Breast epithelium (tissue), 4 donors: ENCODE measurements at places on chromosomes 1 and 21.

DNA sequence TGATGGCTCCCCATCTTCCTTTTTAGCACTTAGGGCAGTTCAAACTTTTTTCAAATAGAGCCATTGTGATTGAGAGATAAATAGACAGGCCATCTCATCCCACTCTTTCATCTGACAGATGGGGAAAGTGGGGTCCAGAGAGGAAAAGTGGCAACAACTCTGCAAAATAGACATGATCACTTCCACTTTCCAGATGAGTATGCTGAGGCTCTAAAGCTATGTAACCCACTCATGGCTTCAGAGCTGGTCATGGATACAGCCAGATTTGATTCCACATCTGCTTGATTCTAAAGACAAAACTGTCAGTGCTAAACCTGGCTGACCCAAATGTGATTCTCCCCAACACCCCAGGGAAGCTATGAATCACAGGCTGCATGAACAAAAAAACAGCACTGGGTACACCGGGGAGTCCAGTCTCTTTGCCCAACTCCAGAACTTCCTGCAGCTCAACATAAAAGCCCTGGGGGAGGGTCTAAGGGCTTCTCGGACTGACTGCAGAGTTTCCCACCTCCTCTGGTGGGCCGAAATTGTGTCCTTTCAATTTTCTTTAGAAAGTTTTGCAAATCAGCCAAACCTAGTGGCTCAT, 59.3 kb downstream of the PLPP3 start:
- no peak for DNase-seq

DNA sequence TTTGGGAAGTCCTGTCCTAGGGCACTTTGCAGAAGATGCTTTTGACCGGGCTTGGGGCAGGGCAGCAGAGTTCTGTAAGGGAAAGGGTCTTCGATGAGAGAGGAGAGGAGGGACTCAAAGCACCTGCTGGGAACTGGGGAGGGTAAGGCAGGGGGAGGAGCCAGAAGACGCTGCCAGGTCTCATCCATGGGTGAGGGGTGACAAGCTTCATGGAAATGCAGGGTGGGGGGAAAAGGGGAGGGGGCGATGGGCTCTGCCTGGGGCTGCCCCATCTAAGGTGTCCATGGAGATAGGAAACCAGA, 20.9 kb upstream of the C2CD2 start:
- peak; percentile 6 for DNase-seq

DNA sequence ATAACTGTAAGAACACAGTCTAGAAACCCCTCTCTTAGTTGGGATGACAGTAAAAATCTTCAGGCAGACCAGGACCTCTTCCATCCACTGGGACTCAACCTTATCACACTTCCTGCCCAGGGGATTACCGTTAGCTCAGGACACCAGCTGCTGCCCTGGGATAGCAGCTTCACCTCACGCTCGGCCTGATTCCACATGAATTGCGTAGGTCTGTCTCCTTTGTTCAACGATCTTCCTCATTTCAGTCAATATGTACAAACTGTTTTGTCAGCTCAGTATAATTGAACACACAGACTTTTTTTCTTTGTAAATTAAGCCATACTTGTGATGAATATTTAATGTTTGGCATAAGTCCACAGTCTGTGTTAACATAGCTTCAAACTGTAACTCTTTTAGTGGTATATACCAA, 290.4 kb downstream of the GRIK1 start:
- DNase-seq: no peak

GRCh38 chr1:154595621-154596020, 12.4 kb downstream of the ADAR start:
- DNase-seq: no peak

DNA sequence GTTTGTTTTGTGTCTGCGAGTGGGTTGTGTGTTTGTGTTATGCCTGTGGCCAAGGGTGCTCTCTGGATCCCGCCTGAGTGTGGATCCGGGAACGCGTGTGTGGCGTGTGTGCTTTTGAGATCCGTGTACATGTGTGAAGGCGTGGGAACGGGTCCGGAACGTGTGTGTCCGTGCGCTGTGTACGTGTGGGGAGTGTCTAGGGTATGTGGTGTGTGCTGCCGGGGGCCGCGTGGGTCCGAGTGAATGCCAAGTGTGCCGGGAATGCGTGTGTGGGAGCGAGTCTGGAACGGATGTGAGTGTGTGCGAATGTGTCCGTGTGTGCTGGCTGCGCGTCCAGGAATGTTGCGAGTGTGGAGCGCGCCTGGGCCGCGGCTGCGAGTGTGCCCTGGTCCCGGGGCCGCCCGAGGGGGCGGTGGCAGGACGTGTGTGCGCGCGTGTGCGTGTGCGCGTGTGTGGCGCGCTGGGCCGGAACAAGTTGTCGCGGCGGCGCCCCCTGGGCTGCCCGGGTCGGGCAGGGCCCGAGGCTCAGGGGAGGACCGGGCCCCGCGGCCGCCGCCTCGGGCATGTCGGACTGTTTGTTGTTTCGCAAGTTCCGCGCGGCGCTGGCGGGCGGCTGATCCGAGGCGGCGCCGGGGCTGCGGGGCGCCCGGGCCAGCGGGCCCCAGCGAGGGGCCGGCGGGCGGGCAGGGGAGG, 953 bp downstream of the PTPRU start:
- DNase-seq: no peak

DNA sequence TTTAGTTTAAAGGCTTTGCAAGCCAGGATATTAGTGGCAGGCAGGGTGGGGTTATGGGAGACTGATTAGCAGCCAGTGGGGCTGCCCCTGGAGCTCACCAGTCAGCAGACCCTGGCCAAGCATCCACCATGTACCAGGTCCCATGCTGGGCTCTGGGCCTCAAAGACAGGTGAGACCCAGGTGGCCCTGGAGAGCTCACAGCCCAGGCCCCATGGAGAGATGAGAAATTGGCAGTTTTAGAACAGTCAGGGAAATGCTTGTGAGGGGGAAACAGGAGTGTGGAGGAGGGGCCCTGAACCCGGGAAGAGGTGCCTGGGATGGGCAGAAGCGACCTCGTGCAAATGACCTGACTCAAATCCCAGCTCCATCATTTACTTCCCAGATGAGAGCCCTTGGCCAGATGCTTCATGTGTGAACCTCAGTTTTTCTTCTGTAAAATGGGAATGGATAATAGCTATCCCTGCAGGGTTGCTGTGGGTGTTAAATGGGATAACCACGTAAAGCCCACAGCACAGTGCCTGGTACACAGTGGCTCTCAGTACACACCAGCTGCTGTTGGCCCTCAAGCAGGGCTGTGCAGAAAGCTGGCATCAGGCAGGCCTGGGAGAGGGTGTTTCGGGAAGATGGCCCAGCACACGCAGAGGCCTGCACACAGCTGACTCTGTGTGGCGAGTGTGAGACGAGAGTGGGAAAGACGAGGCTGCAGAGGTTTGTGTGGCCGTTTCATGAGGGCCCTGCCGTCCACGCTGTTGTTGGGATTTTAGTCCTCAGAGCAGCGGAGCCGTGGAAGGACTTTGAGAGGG, 518.5 kb downstream of the PTPRU start:
- DNase-seq: no peak

- DNase-seq: no peak
Measured at GRCh38 chr21:29581393-29581792, 282.7 kb downstream of the BACH1 start.

GRCh38 chr21:38688068-38688467, 117.7 kb upstream of the ETS2 start:
- DNase-seq: no peak

DNA sequence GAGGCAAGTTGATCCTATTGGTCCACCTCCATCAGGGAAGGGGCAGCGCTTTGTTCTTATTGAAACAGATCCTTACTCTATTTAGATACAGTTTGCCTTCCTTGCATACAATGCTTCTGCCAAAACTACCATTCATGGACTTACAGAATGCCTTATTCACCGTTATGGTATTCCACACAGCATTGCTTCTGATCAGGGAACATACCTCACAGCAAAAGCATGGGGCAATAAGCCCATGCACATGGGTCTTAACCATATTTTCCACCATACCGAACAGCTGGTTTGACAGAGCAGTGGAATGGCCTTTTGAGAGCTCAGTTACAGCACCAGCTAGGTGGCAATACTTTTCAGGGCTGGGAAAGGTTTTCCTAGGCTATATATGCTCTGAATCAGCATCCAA, 544.8 kb upstream of the ADGRL4 start:
- DNase-seq: no peak

DNA sequence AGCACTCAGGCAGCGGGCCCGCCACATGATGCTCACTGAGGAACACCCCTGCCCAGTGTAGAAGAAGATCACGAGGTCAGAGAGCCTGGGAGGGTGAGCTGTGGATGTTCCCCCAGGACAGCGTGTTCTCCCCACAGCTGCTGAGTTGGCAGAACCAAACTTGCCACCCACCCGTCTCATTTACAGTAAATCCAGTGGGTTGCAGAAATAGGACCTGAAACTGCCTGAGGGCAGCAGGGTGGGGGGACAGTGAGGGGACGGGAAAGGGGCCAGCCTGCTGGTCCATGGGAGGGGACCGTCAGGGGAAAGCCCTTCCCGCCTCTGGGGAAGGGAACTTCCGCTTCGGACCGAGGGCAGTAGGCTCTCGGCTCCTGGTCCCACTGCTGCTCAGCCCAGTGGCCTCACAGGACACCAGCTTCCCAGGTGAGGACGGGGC, at the start of gene C1QB:
Gene C1QB (plus strand): TSS at position 356 of the 436 bp plus-strand sequence. CDS start 6,227 bp downstream, outside the sequence.
- DNase-seq: no peak

- no peak for DNase-seq
Measured at GRCh38 chr1:71049951-71050598, 2.5 kb upstream of the PTGER3 start.

DNA sequence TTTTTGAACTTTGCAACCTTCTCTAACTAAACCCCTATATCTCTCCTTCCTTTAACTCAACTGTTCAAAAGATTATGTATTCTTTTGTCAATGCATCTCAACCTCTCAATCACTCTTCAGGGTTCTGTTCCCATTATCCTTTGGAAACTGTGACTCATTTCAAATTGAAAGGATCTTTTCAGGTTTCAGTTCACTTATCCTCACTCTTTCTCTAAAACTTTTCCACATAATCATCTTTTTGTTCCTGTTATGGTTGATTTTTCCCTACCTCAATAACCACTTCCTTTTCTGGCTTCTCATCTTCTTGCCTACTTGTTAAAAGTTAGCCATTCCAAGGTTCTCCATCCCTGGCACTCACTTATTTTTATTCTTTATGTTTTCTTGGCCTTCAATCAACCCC, 56.2 kb upstream of the NUF2 start:
- no peak for DNase-seq

DNA sequence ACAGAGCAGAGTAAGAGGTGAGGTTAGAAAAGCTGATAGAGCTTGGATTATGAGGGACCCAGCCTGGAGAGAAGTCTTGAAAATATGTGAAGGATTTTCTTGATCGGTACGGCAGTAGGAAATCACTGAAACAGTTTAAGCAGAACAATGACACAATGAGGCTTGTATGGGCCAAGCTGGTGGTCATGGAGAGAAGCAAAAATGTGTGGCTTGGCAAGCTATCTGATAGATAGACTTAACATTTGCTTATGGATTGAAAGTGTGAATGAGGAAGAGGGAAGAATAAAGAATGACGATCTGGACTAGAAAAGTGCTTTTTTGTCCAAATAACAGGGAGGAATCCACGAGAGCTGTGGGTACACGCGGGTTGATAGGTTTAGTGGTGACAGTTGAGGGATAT, 15.4 kb upstream of the XPR1 start:
- no peak for DNase-seq

DNA sequence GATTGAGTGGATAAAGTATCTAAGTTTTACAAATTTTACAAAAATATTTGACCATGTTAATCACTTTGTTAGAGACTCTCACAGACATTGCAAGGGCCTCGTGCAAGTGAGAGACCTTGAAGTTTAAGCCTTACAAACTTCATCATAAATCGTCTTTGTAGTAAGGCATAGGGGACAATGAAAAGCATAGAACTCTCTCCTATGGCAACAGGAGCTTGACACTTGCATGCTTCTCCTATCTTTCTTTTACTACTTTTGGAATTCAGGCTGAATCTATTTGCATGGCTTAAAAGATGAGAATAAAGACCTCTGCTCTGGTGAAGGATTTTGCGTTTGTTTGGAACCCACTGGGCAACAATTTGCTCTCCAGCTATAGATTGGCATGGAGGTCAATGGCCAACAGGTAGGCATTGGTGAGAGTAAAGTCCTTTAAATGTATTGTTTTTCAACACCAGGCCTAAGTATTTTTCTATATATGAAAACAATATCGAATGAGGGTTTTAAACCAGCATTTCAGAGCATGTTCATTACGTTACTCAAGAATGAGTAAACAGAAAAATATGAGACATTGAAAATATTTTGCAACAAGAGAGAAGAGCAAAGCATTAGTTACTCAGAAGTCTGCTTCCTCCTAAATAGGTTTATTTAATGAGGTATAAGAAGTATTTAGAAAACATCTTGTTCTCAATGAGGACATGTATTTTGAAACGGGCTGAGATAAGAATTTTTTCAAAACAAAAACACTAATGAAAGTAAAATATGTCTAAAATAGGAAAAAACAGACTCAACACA, 192.2 kb downstream of the TGFB2 start:
- DNase-seq: no peak

- DNase-seq: no peak
Measured at GRCh38 chr1:230068952-230069684, 2.1 kb downstream of the GALNT2 start.

GRCh38 chr1:68442822-68443556, 6.8 kb downstream of the RPE65 start:
- no peak for DNase-seq

GRCh38 chr1:244450597-244451538, 841 bp downstream of the ADSS2 start:
- DNase-seq: peak; percentile 56

GRCh38 chr1:104953555-104953954, 1203.9 kb downstream of the AMY1C start:
- no peak for DNase-seq

- DNase-seq: no peak
Measured at GRCh38 chr1:199218065-199218464, 579.2 kb downstream of the PTPRC start.

- DNase-seq: no peak
Measured at GRCh38 chr1:84997667-84998600, 1.0 kb upstream of the MCOLN2 start.

GRCh38 chr1:31505911-31506497, 70.3 kb upstream of the TINAGL1 start:
- DNase-seq: no peak

- DNase-seq: no peak
Measured at GRCh38 chr1:208270651-208271141, 26.5 kb upstream of the PLXNA2 start.
